Transverse colon (tissue), 4 donors: ENCODE measurements at places on chromosomes 5 and 9. TPM values are rescaled to one million over a fixed set of nuclear protein-coding genes. Genes with fewer than 3 reads are reported as not detected.
A peak's percentile ranks its signal among the peaks of the same experiment; 100 is the strongest.

- H3K4me3 ChIP-seq = no peak overlapping the region
- no peaks in the 10 kb centered on the region for H3K4me1 ChIP-seq
- no peak for DNase-seq
- no peaks in the 10 kb centered on the region for H3K36me3 ChIP-seq
Observed at GRCh38 chr5:129670957-129671500, 76.9 kb upstream of the MINAR2 start.

DNA sequence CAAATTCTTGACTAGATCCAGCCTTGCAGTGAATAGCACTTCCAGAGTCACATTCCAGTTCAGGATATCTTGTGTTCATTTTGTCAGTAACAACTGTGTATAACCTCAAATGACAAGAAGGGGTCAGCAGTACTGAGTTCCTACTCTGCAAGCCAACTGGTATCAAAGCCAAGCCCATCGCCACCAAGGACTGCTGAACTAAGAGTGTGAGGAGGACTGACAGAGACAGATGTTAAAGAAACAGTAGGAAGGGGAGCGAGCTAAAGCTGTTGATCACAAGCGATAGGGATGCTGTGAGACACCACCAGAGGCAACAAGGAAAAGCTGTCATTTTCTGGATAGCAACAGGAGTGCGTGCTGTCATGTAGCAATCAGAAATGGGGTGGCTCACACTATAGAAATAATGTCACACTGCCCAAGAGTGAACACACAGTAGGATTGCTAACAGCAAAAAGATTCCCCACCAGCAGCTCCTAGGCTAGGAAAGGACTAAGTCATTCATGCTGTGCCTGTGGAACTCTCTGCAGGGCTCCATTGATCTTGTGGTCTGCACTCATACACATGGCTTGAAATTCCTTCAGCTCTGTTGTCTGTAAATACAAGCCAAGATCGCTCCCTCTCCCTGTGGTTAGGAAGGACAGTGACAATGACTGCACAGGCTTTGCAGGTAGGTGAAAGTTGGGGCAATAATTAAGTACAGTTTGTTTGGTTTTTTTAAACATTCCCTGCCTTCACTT, 658.6 kb downstream of the NR2F1-AS1 start:
- H3K36me3 ChIP-seq = no peaks in the 10 kb centered on the region
- no peaks in the 10 kb centered on the region for H3K4me1 ChIP-seq
- H3K27me3 ChIP-seq = no peaks in the 10 kb centered on the region
- no peak for DNase-seq
- no peak overlapping the region for H3K4me3 ChIP-seq

DNA sequence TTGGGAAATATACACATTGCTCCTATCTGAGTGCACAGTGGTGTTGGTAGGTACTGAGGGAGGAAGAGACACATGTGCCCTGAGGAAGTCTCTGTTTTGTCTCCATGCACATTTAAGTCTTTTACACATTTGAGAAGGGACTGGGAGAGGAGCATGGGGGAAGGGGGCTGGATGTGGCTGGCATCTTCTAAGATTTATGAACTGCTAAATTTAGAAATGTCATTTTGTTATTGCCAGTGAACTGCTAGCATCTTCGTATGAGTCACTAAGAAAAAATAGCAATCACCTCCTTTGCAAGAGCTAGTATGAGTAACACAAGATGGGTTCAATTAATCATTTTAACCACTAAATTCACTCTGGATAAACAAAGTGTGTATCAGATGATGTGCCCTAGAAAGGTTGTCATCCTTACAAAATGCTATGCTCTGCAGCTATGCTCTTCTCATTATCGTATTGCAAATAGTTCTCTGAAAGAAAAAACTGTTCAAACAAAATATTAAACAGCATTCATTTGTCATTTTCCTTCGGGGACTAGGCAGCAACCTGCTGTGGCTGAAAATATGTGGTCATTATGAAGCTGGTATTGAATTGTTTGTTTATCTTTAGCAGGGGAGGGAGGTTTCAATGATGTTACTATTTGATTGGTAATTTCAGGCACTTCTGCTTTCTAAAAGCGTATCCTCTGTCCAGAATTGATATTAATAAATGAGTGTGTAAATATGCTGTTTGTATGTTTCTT, 236.5 kb downstream of the DMRTA1 start:
- H3K36me3 ChIP-seq = no peaks in the 10 kb centered on the region
- no peak overlapping the region for H3K4me3 ChIP-seq
- no peak overlapping the region for H3K27ac ChIP-seq
- no peaks in the 10 kb centered on the region for H3K27me3 ChIP-seq

- no peaks in the 10 kb centered on the region for H3K36me3 ChIP-seq
- no peaks in the 10 kb centered on the region for H3K27me3 ChIP-seq
Observed at GRCh38 chr5:41156739-41157138, 56.6 kb downstream of the C6 start.

The RGS7BP gene
- total RNA-seq = not detected

GRCh38 chr9:84207491-84207951, 133.0 kb downstream of the SLC28A3 start:
- no peak overlapping the region for H3K27ac ChIP-seq
- no peak for DNase-seq
- no peaks in the 10 kb centered on the region for H3K27me3 ChIP-seq
- no peak overlapping the region for H3K4me3 ChIP-seq
- no peaks in the 10 kb centered on the region for H3K4me1 ChIP-seq

- H3K36me3 ChIP-seq = no peaks in the 10 kb centered on the region
- H3K27me3 ChIP-seq = peaks cover 79% of the 10 kb centered on the region
- H3K4me3 ChIP-seq = peak within 1 kb of the TSS; percentile 32
- H3K4me1 ChIP-seq = peaks cover 9% of the 10 kb centered on the region
- no peak within 1 kb of the TSS for H3K27ac ChIP-seq
Observed at GRCh38 chr9:34957492-34958410, at the start of gene PHF24. TSS of gene PHF24 (plus strand) at chr9:34958285. CDS start at chr9:34971299, 13,014 bp downstream.

DNA sequence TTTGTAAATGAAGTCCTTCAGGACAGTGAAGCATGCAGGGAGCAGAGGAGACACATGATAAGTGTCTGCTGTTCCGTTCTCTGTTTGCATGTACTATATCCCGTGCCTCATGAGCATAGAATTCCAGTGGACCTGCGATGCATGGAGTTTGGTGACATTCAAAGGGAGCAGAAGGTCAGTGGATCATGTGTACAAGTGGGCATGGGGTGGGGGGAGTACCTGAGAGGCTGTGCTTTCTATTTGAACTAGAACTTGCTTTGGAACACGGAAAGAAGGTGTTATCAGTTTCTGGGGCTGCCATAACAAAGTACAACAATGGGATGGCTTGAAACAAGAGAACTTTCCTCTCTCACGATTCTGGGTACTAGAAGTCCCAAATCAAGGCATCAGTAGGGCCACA, 5.1 kb upstream of the CCNJL start:
- H3K36me3 ChIP-seq = no peaks in the 10 kb centered on the region
- H3K4me1 ChIP-seq = no peaks in the 10 kb centered on the region
- DNase-seq = no peak
- peaks cover 19% of the 10 kb centered on the region for H3K27me3 ChIP-seq
- H3K4me3 ChIP-seq = no peak overlapping the region

DNA sequence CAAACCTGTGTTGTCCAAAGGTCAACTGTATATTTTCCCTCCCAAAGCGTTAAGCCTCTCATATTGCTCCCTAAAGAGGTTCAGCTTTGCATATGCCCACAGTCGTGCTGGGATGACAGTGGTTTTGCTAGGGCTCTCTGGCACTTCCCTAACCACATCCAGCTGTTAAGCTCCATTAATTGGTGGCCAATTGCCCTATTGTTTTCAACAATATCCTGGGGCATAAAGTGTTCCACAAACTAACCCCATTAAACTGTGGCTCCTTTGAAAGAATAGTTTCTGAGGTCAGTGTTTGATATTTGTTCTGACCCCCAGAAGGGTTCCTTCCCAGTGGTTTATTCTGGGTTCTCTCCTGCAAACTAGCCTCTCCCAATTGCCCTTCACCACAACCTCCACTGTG, 194.5 kb downstream of the HSD17B3 start:
- H3K4me3 ChIP-seq = no peak overlapping the region
- H3K36me3 ChIP-seq = no peaks in the 10 kb centered on the region
- H3K27ac ChIP-seq = no peak overlapping the region
- H3K4me1 ChIP-seq = peaks cover 3% of the 10 kb centered on the region
- H3K27me3 ChIP-seq = no peaks in the 10 kb centered on the region
- no peak for DNase-seq

- H3K4me3 ChIP-seq = no peak overlapping the region
- peak overlapping the region; percentile 48 for H3K27ac ChIP-seq
- no peak for DNase-seq
- H3K27me3 ChIP-seq = no peaks in the 10 kb centered on the region
Observed at GRCh38 chr9:126391713-126392661, 65.4 kb downstream of the MVB12B start.

DNA sequence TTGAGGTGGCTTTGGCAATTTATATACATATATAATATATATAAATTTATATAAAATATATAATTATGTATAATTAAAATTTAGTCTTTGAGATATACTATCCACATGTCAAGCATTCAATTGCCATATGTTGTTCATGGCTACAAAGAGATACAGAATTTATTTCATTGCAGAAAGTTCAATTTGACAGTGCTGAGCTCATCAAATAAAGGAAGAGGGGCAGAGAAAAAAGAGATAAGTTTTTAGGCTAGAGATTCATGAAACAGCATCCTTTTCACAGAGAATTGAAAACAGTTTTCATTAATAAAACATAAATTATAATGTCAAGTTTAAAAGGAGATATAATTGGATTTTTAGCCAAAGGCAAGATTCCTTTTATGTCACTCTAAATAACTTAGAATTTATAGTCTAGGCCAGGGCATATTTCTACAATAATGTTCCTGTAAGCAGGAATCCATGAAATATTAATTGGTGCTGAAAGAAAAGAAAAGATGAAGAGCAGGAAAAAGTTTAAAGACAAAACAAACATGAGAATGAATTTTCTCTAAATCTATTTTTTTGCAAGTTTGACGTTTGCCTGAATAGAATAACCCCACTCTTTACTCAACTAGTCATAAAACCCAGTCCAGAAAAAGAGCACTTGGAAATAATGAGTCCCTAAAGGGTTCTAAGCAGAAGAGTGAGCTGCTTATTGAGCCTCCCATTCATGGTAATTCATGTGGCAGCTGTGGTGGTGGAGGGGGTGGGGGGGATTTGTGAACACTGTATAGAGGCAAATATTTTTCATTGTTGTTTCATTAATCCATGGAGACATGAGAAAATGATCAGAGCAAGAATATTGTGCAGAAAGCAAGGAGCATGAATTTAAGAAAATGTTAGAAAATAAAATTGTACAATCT, 1279.5 kb downstream of the CDH12 start:
- H3K4me1 ChIP-seq = no peaks in the 10 kb centered on the region
- no peak for DNase-seq
- no peaks in the 10 kb centered on the region for H3K27me3 ChIP-seq
- H3K36me3 ChIP-seq = no peaks in the 10 kb centered on the region
- H3K4me3 ChIP-seq = no peak overlapping the region
- H3K27ac ChIP-seq = no peak overlapping the region

GRCh38 chr5:176524987-176525386, 12.2 kb downstream of the RNF44 start:
- no peak overlapping the region for H3K27ac ChIP-seq
- H3K4me1 ChIP-seq = no peaks in the 10 kb centered on the region
- H3K27me3 ChIP-seq = no peaks in the 10 kb centered on the region
- H3K36me3 ChIP-seq = peaks cover 18% of the 10 kb centered on the region
- no peak for DNase-seq

DNA sequence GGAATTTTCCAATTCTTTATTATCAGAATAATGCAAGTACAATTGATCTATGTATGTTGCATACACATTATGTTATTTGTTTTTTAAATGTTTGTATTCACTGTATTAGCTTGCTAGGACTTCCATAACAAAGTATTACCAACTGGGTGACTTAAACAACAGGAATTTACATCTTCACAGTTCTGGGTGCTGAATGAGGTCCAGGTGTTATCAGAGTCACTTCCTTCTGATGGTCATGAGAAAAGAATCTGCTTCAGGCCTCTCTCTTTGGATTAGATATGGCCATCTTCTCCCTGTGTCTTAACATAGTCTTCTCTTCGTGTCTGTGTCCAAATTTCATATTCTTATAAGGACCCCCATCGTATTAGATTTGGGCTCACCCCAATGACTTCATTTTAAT, 229.1 kb upstream of the TRPC7 start:
- H3K27ac ChIP-seq = no peak overlapping the region
- H3K27me3 ChIP-seq = no peaks in the 10 kb centered on the region
- H3K4me1 ChIP-seq = no peaks in the 10 kb centered on the region
- no peak overlapping the region for H3K4me3 ChIP-seq

- H3K27me3 ChIP-seq = no peaks in the 10 kb centered on the region
- no peak overlapping the region for H3K4me3 ChIP-seq
- peak overlapping the region; percentile 38 for H3K27ac ChIP-seq
- H3K4me1 ChIP-seq = peaks cover 20% of the 10 kb centered on the region
- peak; percentile 85 for DNase-seq
Observed at GRCh38 chr9:98790842-98791607, 5.3 kb downstream of the ANKS6 start.

DNA sequence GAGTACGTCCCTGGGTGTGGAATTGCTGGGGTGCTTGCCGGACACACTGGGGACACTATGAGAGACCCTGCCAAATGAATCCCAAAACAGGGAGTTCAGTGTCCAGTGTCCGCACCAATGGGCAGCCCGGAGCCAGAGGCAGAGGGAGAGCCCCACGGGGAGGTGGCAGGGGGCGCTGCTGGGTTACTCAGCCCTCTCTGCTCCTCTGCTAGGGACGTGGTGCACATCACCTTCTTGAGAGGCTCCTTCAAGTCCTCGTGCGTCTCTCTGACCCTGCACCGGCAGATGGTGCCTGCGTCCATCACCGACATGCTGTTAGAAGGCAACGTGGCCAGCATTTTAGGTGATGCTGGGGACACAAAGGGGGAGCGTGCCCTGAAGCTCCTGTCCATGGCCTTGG, 20.8 kb downstream of the STKLD1 start:
- H3K4me1 ChIP-seq = no peaks in the 10 kb centered on the region
- H3K27ac ChIP-seq = no peak overlapping the region
- no peaks in the 10 kb centered on the region for H3K36me3 ChIP-seq
- H3K27me3 ChIP-seq = peaks cover 36% of the 10 kb centered on the region
- no peak for DNase-seq

GRCh38 chr9:27460226-27461023, 63.7 kb upstream of the IFNK start:
- no peaks in the 10 kb centered on the region for H3K27me3 ChIP-seq
- no peaks in the 10 kb centered on the region for H3K36me3 ChIP-seq
- DNase-seq = no peak

DNA sequence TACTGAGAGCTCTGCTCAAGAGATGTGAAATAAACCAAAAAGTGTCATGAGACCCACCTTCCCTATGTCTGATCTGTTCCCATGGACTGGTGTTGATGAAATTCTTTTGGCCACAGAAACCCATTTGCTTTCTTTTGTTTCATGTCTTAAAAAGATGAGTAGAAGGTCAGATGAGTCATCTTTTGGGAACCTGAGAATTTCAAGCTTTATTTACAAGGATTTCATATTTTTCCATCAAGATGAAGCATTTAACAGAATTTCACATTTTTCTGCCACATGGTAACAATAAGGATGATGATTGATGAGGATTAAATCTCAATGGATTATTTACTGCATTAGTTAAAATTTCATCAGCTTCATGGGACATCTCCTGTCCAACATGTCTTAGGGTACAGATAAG, 337.8 kb downstream of the DEPDC1B start:
- no peak overlapping the region for H3K27ac ChIP-seq
- no peaks in the 10 kb centered on the region for H3K36me3 ChIP-seq
- no peak for DNase-seq
- no peak overlapping the region for H3K4me3 ChIP-seq
- no peaks in the 10 kb centered on the region for H3K4me1 ChIP-seq
- no peaks in the 10 kb centered on the region for H3K27me3 ChIP-seq
